ENCODE measurements at places on chromosomes 1 and 21. TPM values are rescaled to one million over a fixed set of nuclear protein-coding genes. Genes with fewer than 3 reads are reported as not detected.

TMEM52 gene
- total RNA-seq, result 13.4 TPM

- peak; percentile 24 for DNase-seq
Measured at GRCh38 chr1:52567943-52568342, 15.1 kb upstream of the TUT4 start.

GRCh38 chr1:62076286-62076685, 118.4 kb upstream of the L1TD1 start:
- DNase-seq, result no peak

- DNase-seq, result no peak
Measured at GRCh38 chr21:14086553-14086952, 124.2 kb downstream of the LIPI start.

DNA sequence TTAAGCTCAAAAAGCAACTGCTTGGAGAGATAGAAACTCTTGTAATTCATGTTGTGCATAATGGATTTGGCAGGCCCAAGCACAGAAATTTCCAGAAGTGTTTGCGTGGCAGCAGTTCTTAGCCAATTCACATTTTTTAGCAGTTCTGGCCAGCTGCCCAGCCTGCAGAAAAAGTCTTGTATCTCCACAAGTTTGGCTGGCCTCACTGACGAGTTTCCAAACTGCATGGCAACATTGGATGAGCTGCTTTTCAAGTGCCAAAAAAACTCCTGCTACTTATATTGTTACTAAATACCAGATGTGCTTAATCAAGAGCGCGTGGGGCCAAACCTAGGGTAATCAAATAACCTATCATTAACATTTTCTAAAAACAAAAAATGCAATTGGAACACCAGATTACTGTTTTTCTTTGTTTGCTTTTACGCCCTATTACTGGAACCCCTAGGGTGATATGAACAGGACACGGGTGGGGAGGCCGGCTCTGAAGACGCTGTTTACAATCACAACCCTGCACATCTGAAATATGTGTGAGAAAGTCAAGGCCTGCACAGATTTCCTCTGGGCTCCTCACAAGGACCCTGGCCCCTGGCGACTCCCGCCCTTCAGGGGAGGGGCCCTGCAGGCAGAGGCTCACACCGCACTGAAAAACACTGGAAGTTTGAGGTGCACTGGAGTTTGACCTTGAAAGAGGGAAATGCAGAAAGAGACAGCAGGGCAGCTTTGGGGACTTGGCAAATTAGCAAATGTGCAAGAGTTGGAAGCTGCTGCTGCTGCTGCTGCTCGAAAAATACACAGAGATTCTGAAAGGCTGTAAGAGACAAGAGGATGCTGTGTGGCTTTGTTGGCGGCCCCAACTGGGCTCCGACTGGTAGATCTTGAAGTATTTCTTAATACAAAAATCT, 55.2 kb upstream of the TARBP1 start:
- DNase-seq, result no peak

Data from GM23338 (cell line).